ENCODE measurements at places on chromosomes 5 and 9.

DNA sequence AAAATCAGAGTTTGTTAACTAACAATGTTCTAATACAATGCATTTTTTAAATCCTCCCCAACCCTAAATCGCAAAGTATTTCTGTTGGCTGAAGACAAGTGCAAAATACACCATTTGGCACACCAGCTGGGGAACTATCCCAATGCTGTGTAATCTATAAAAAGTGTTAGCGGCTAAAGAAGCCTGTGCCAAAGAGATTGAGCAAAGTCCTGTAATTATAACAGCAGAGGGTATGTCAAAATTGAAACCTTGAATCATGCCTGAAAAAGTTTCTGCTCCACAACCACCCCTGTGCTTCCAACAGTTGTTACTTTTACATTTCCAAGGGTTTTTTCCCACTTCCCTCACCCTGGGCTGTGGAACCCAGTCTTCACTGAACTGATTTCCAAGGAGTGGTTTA, 83.1 kb upstream of the PLPP6 start:
- no peak for DNase-seq

DNA sequence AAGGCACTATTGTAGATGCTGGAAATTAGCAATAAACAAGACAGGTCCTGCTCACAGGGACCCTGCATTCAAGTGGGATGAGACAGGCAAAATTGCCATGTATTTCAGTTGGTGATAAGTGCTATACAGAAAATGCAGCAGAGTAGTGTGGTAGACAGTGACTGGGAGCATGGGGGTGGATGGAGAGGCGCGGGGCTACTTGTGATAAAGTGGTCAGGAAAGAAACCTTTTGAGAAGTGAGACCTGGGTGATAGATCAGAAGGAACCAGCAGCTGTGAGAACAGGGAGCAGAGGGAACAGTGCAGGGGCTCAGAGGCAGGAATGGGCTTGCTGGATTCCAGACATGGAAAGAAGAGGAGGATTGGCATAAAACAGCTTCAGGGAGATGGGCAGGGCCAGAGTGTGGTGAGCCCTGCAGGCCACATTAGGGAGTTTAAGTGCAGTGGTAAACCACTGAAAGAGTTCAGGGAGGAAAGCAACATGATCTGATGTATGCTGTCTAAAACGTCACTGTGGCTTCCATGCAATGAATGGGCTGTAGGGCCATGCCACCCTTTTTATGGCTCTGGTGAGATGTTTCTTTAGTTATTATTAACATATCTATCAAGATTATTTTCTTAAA, 7.3 kb downstream of the CRHBP start:
- no peak for DNase-seq

- no peak for DNase-seq
Observed at GRCh38 chr5:128962211-128962610, 3.1 kb upstream of the SLC27A6 start.

- DNase-seq, result no peak
Observed at GRCh38 chr9:37383393-37383792, 39.1 kb upstream of the GRHPR start.

GRCh38 chr5:167902298-167902697, 389.1 kb upstream of the WWC1 start:
- DNase-seq, result no peak

DNA sequence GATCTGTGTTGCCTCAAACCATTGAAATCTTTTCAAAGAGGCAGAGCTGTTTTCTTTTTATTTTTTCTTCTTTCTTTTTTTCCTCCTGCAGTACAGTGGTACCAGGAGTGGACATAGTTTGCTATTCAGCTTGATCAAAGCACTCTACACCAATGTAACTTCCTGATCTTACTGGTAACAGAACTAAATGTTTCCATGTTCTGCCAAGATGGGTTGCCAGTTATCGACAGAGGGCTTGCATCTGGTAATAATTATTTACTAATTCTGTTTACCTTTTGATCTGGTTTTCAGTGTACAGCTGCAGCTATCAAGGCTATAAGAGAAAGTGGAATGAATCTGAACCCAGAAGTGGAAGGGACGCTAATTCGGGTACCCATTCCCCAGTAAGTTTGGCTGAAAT, 26.8 kb downstream of the MRRF start:
- DNase-seq, result no peak

DNA sequence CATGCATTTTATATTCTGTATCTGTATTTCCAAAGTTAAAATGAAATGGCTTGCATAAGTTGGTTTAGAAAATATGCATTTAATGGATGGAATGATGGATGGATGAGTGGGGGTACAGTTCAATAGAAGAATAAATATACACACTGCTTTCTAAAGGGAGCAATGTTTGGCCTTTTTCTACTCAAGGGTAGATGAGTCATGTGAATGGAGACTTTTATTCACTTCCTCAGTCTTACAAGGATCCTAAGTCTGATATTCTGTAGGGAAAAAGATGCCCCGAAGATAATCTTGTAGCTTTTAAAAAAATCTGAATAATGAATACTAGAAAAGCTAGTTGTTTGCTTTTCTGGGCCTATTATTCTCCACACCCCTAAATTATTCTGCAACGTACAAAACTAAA, 2112.1 kb downstream of the MAT2B start:
- DNase-seq, result no peak

DNA sequence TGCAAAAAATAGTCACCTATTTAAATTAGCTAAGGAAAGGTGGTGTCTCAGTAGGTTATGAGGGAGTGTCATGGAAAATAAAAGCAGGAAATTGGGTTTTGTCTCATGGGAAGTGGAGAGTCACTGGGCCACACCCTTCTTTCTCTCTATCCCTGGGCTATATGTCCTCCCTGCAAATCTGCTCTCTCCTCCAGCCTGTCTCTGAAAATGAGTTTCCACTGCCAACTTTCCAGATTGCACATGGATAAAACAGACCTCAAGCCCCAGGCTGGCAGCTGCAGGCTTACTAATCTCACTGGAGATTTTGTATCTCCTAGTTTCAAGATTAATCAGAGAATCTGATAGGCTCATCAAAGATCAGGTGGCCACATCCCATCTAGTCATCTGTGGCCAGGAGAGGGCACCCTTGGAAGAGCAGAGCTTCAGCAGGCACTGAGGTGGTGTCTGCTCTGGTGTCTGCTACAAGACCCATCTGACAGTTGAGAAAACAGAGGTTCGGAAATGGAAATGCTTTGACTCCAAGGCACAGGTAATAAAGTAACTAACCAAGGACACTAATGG, 178.9 kb downstream of the MSX2 start:
- no peak for DNase-seq

DNA sequence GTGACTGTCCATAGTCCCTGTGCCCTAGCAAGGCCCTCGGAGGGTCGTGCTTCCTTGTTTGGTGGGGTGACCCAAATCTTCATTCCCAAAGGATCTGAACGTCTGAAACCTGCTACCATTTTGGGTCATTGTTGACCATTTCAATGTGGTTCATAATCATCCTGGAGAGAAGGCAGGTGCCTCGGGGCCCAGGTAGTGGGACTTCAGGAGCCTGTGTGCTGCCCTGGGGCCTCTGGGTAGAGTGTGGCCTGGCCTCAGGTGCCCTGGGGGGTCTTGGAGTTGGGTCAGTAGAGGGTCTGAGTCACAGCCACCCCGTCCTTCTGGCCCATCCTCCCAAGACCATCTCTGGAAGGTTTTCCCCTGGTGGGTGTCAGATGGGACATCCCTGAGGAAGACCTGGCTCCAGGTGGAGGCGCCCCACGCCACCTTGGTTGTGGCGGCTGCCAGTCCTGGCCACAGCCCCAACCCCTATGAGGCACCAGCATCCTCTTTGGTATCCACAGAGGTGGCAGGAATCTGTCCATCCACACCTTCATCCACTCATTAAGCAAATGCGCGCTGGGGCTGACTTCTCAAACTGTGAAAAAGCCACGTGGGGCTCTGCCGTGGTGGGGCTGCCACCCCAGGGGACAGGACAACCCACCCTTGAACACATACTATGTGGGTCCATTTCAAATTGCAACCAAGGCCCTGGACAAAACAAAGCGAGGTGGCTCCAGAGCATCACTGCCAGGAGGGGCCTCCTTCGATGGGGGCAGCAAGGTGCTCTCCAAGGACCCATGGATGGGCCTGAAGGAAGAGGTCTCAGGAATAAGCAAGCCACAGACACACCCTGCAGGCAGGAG, 41.6 kb upstream of the FCN1 start:
- no peak for DNase-seq

- DNase-seq, result no peak
Observed at GRCh38 chr9:34370970-34371880, 5.5 kb downstream of the MYORG start.

DNA sequence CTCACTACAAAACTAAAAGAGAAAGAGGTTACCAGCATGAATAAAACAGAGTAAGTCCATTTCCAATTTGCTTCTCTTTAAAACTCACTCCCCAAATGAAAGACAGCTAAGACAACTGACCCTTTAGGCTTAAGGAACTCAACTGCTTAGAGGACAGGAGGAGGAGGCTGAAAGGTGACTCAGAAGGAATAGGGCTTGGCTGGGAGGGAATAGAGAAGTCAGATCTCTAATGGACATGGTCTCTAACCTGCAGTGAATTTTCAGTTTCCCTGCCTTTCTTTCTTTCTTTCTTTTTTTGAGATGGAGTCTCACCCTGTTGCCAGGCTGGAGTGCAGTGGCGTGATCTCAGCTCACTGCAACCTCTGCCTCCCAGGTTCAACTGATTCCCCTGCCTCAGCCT, 261.8 kb upstream of the CLINT1 start:
- DNase-seq, result no peak
